ENCODE measurements at places on chromosomes 1 and 21.

- DNase-seq, result no peak
Observed at GRCh38 chr1:2840036-2840809, 38.7 kb upstream of the TTC34 start.

GRCh38 chr1:113433184-113433583 is 42.9 kb downstream of the MAGI3 start:
- DNase-seq, result no peak

- no peak for DNase-seq
Observed at GRCh38 chr1:230256896-230257295, 169.2 kb downstream of the PGBD5 start.

DNA sequence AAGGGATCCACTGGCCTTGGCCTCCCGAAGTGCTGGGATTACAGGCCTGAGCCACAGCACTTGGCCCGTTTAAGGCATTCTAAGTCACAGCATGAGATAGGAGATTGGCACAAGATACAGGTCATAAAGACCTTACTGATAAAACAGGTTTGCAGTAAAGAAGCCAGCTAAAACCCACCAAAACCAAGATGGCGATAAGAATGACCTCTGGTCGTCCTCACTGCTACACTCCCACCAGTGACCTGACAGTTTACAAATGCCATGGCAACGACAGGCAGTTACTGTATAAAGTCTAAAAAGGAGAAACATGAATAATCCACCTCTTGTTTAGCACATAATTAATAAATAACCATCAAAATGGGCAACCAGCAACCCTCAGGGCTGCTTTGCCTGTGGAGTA is 33.3 kb upstream of the RCC2 start:
- DNase-seq, result no peak

DNA sequence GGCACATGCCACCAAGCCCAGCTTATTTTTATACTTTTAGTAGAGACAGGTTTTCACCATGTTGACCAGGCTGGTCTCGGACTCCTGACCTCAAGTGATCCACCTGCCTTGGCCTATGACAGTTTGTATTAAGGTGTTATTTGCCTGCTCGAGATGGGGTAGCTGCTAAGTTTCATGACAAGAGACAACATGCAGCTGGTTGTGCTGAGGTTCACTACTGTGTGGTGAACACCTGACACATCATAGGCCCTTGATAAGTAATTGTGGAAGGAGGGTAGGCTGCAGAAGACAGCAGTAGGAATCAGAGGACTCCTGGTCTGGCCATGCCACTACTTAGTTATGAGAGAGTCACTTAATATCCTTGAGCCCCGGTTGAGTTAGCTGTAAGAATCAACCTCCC is 46.2 kb downstream of the PLPP3 start:
- DNase-seq, result no peak

GRCh38 chr1:42747125-42747524 is 7.1 kb upstream of the CLDN19 start:
- DNase-seq, result no peak

GRCh38 chr1:32755810-32756159 is 53.2 kb upstream of the SYNC start:
- DNase-seq, result no peak

DNA sequence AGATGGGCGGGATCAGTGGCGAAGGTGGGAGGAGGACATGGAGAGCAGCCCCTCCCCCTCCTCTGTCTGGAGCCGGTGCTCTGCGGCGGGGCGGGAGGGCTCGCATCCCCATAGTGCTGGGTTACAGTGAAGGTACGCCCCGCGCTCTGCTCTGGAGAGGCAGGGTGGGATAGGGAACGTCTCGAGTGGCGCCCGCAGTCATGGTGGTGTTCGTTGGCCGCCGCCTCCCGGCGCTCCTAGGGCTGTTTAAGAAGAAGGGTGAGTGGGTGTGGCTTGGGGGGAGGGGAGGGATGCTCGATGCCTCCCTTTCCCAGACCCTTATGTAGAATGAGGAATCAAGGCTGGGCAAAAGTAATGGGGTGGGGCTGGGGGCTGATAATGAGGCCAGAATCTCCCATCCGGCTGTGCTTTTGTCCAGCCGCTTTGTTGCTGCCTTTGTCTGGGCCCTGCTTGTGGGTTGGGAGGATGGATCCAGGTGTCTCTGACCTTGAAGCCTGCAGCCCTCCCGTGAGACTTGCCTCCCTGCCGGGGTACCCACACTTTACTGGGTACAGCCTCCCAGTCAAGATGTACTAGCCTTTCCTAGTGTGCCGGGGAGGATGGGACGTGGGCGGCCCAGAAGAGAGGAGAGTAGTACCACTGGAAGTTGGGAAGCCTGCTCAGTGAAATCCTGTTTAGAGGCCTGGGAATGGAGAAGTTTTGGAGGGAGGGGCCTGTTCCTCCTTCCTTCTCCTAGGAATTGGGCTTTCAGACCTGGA is 51.4 kb downstream of the YARS1 start:
- DNase-seq, result no peak
